ENCODE measurements at places on chromosomes 11 and 22. TPM values are rescaled to one million over a fixed set of nuclear protein-coding genes. Genes with fewer than 3 reads are reported as not detected.

The KCNJ5 gene
- total RNA-seq: 0.03 TPM

The ACTN3 gene
- total RNA-seq: not detected

The OR51T1 gene
- not detected for total RNA-seq

The OR52N4 gene
- not detected for total RNA-seq

The MMP13 gene
- total RNA-seq: not detected

The KLHL35 gene
- 4.6 TPM for total RNA-seq

The PDGFD gene
- total RNA-seq: 3.2 TPM

The FOLR2 gene
- not detected for total RNA-seq

The DTX4 gene
- 3.8 TPM for total RNA-seq

The RBM7 gene
- total RNA-seq: 68.6 TPM

The OVCH2 gene
- not detected for total RNA-seq

The MYEOV gene
- 1.2 TPM for total RNA-seq

The IL17REL gene
- total RNA-seq: not detected

The SLC1A2 gene
- total RNA-seq: 1.9 TPM

The TRPM5 gene
- not detected for total RNA-seq

The GVQW3 gene
- total RNA-seq: 1.4 TPM

The TRIM49D1 gene
- total RNA-seq: not detected

The KRTAP5-1 gene
- total RNA-seq: not detected

The OTOG gene
- not detected for total RNA-seq

The TRIM48 gene
- total RNA-seq: not detected

The ANO1 gene
- 3.8 TPM for total RNA-seq

The SOX10 gene
- total RNA-seq: not detected

The SELENOH gene
- 49.5 TPM for total RNA-seq

The SYT12 gene
- total RNA-seq: 2.6 TPM

The GRAP2 gene
- total RNA-seq: not detected

The GRK2 gene
- 38.8 TPM for total RNA-seq

The SMTNL1 gene
- not detected for total RNA-seq

The OAF gene
- 26.0 TPM for total RNA-seq

The AMBRA1 gene
- 22.6 TPM for total RNA-seq

The UCP2 gene
- total RNA-seq: 0.39 TPM

The OR52J3 gene
- total RNA-seq: not detected
